ENCODE measurements at places on chromosomes 7 and 10.

DNA sequence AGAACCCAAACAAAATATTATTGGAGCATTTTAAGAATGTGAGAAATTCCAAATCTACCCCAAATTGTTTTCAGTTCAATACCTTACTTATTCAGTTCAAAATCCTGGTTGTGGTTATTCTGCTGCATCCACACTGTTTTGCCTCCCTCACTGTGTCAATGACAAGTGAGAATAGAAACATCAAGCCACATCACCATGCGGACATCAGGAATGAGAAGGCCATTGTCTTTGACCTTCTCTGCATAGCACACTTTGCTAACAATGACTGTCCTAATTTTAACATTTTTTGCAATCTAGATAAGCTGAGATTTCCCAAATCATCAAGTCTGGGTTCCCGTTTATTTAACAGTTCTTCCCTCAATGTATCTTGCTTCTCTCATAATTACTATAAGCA, 93.7 kb downstream of the ELAPOR2 start:
- no peak for DNase-seq

DNA sequence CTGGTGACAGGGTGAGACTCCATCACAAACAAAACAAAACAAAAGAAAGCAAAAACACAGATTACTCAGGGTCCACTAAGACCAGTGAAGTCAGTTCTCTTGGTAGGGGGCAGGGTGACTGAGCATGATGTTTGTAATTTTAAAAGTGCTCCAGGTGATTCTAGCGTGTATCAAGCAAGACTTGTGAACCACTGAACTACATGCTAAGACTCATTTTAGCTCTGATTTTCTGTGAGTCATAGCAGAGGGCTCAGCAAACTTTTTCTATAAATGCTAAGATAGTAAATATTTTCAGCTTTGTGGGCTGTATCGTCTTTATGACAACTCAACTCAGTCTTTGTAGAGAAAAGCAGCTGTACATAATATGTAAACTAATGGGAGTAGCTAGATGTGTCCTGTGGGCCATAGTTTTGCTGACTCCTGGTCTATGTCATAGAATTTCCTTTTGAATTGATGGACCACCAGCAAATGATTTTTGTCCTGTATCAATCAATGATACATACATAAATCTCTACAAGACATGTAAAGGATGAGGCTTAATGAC, 141.3 kb downstream of the CFTR start:
- DNase-seq = no peak

- DNase-seq = peak; percentile 83
These were observed 298.2 kb upstream of the GALNT17 start for GRCh38 chr7:70833726-70834125.

DNA sequence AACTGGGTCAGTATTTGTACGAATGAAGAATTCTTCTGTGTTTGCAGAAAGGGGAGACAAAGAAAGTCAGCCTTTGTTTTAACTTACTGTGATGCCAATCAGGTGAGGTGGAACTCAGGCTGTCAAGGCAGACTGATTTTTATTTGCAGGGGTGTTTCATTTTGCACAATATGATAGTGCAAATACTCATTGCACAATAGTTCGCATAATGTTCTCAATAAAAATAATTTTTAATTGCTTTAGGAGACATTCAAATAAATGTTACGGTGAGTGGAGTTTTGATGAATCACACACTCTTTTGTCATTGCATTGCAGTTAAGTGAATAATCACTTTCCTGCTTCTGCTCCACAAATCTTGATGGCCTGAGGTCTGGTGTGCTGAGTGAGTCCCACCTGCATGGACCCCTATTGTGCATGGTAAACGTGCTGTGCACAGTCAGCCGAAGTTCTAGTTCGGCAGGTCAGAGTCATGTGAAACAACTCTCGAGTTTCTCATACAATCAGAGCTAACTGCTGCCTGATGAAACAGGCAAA, 141.3 kb upstream of the FZD8 start:
- DNase-seq = no peak

- no peak for DNase-seq
These were observed 81.7 kb downstream of the STK31 start for GRCh38 chr7:23791721-23792120.

GRCh38 chr7:96361116-96361857, 39.4 kb upstream of the SLC25A13 start:
- DNase-seq = no peak

- no peak for DNase-seq
These were observed 2.5 kb downstream of the VSIR start for GRCh38 chr10:71770789-71771188.

- no peak for DNase-seq
These were observed 50.8 kb downstream of the AP3M1 start for GRCh38 chr10:74099836-74100235.

DNA sequence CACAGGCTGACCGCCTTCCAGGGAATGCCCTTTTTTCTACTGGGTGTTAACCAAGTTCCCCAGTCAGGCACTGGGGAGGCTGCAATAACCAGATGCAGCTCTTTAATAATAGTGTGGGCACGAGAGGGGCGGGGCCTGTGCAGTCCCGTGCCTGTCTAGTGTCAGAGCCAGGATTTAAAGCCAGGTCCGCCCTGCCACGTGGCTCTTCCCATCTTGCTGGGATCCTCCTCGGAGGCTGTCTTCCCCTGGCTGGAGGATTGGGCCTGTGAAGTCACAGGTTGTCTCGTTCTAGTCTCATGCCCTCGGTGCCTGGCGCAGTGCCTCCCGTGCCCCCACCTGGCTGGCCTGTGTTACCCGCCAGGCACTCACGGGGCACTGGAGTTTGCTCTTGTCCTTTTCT, 25.2 kb downstream of the TMEM120A start:
- DNase-seq = no peak

DNA sequence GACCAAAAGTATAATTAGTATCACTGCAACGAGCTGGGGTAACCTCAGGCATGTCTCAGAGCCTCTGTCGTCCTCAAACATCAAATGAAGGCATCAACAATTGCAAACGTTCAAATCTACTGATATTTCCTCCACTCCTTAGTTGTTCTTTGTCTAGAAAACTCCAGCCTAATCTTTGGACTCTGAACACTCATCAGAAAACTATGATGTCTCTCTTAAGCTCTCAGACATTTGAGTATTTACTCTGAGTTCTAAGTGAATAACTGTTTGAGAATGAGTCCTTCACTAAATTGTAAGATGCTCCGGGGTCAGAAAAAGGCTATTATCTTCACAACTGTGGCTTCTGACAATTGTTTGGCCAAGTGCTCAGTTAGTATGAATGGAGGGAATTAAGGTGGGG, 536.4 kb downstream of the NRG3 start:
- no peak for DNase-seq

DNA sequence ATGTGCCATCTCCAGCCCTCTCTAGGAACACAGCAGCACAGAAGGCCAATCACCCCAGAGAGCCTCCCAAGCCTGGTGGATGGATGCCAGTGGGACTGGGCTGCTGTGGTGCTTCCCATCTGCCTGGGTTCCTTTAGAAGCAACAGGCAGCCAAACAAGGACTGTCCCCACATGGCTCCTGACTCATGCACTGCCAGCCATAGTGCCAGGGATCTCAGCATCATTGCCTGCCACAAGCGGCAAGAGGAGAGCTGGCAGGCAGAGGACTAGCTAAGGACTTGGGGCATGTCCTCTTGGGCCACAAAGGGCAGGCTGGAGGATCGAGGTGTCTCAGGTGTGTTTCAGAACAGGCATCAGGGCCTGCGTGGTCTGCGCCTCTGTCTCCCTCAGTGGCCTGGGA, 23.4 kb upstream of the FIGNL1 start:
- DNase-seq = no peak

GRCh38 chr10:29613791-29614190, 21.0 kb downstream of the SVIL start:
- peak; percentile 70 for DNase-seq

- DNase-seq = no peak
These were observed 88.0 kb downstream of the GPR26 start for GRCh38 chr10:123754123-123754522.

GRCh38 chr10:112288486-112288885, 5.3 kb downstream of the TECTB start:
- DNase-seq = no peak

GRCh38 chr7:131959106-131959812, 402.8 kb upstream of the PODXL start:
- no peak for DNase-seq

DNA sequence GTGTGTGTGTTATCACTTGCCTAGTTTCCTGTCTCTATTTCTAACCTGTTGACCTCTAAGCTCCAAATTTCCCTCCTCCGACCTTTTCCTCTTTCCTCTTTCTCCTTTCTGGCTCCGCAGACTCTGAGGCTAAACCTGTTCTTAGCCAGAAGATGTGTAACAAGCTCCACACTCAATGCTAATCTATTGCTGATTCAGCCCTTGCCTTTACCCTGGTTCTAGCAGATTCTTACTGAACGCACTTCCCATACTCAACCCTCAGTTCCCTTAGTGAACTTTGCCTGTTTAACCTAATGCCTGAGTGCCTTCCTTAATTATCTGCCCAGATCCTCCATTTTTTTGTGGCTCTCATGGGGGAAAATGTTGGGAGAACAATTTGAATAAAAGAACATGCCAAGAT, 30.0 kb upstream of the SGMS1 start:
- no peak for DNase-seq

GRCh38 chr10:17961551-17962422, 10.1 kb downstream of the SLC39A12 start:
- DNase-seq = peak; percentile 33

DNA sequence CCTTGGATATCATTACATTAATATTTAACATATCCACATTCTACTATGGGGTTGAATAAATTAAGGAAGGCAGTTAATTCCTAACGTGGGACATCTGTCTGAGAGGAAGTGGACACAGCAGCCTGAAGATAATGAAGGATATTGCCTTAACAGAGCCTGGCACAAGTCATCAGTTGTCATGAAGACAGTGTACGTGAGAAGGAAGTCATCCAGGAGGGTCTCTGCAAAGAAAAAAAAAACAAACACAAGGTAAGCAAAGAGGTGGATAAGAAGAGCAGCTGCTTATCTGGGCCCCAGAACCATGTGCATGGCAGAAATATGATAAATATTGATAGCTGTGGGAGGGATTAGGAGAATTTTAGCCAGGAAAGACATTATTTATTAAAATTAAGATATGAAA, 190.0 kb downstream of the RAPGEF5 start:
- no peak for DNase-seq

GRCh38 chr10:27391325-27391724, 112.8 kb upstream of the RAB18 start:
- no peak for DNase-seq

DNA sequence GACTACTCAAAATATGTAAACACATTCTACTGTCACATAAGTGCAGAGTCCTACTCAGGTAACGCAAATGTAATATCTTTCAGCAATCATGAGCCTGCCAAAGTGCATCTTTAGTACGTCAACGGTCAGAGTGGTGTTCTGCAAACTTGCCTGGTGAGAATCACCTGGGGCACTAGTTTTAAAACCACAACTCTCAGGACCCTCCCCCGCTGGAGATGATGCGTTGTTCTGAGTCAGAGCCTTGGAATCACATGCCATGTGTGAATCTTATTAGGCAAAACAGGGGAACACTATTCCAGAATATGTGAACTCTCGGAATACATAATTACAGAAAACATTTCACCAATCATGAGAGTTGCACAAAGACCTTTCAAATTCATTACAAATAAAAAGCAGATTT, 115.7 kb downstream of the TPK1 start:
- peak; percentile 9 for DNase-seq

- DNase-seq = no peak
These were observed 89.3 kb upstream of the RET start for GRCh38 chr10:42987575-42987974.

DNA sequence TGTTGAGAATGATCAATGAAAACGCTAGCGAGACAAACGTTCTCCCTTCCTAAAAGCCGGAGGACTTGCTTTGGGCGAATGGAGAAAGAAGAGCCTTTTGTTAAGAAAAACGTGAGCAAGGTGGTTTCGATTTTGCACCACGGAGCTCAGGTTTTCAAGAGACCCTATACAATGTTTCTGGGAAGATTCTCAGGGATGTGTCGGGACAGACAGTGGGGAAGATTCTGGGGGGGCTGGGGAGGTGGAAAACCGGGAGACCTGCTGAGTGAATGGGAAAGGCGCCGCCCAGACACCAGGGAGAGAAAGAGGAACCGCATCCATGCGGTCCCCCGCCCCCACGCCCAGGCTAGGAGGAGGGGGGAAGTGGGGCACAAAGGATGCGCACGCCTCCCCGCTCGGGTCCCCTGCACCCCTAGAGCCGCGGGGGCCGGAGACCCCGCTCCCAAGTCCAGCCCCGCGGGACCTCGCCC, 745 bp downstream of the YWHAG start:
- DNase-seq = peak; percentile 46

DNA sequence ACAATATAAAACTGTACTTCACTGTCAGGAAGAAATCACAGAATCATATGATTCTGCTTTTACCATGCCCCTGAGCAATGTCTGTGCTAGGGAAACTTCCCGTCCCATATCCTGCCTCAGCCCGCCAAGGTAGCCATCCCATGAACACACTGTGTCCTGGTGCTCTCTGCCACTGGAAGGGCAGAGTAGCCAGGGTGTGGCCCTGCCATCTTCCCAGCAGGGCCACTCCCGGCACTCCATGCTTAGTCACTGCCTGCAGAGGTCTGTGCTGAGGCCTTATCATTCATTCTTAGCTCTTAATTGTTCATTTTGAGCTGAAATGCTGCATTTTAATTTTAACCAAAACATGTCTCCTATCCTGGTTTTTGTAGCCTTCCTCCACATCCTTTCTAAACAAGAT, 31.8 kb downstream of the AP3M1 start:
- DNase-seq = no peak

DNA sequence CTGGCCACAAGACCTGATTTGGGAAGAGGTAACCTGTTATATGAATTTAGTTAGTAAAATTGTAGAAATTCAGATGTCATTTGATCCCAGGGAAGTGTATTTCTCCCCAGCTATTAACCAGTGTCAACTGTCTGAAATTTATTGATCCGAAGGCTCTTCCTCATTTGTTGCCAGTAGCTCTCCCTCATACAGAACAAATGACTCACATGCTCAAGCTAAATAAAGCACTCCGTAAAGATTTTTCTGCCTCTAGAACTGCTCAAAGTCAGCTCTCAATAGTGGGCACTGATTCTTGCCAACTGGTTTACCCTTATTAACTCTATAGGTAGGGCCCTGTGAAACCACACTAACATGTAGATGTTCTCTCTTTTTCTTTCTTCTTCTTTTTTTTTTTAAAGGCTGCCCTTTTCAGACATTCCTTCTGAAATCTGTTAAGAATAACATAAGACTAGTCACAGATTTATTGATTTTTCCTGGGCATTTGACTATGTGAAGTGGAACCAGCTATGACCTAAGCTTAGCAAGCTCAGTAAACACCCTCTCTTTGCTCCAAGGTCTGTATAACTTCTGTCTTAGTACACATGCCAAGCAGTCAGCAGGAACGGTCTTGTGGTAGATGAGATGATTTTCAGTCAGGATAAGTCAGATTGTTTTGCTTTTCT, 21.8 kb downstream of the RPA3 start:
- DNase-seq = peak; percentile 72

DNA sequence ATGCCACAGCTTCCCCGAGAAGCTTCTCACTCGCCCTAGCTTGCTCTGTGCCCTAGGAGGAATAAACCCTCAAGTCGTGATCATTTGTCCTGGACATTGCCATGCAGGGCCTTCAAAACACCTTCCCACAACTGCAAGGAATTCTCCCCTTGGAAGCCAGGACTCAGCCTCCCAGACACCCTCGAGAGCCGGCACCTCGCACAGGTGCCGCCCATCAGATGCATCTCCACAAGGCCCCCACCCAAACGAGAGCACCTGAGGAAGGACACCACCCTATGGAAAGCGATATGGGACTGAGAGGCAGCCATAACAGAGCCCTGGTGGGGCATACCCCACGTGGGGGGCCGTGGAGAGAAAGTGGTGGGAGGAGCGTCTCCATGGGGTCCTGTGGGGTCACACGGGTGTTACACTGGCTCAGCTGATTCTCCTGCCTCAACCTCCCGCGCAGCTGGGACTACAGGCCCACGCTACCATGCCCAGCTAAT, 77.6 kb upstream of the FOXK1 start:
- no peak for DNase-seq

All from astrocyte of the spinal cord (primary cell).